Stimulated activated CD8-positive, alpha-beta memory T cell treated with anti-CD3 and anti-CD28 coated beads, Interleukin-4, amount 100 ng/mL, for 1 hour (primary cell): ENCODE measurements at places on chromosomes 3 and 15.

DNA sequence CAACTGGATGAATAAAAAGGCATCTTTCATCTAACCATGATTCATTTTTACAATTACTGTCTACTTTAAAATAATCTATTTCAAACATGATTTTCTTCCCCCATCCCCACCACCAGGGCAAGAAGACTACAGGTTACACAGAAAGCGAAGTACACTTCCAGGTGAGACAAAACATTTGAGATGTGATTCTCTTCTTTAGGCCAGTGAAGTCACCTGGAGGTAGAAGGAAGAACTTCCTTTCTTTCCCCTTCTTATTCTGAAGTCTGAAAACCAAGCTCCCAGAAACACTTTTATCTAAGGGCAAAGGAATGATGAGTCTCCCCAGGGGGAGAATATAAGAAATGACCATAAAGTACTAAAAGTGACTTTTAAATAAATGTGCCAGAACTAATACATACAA lies 36.7 kb downstream of the SHQ1 start:
- no peak for DNase-seq

- DNase-seq, result peak; percentile 80
Observed at GRCh38 chr15:41660235-41661077, at the start of gene MGA. MGA (plus strand) TSS chr15:41660405.

DNA sequence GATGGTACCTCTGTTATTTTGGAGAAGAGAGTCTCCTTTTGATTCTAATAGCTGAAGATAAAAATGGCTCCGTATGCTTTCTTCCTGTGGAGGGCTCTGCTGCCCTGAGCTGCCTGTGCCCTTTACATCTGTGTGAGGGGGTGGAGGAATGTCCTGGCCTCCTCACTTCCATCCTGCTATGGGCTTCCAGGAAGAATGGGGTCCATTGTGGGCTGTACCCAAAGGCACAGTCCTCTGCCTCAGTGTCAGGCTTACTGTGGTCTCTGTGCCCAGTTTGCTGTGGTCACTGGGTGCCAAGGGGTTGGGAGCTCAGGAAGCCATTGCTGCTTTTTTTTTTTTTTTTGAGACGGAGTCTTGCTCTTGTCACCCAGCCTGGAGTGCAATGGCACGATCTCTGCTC lies 14.4 kb downstream of the DAG1 start:
- DNase-seq, result no peak

- DNase-seq, result no peak
Observed at GRCh38 chr15:99409097-99409473, 156.7 kb upstream of the MEF2A start.

DNA sequence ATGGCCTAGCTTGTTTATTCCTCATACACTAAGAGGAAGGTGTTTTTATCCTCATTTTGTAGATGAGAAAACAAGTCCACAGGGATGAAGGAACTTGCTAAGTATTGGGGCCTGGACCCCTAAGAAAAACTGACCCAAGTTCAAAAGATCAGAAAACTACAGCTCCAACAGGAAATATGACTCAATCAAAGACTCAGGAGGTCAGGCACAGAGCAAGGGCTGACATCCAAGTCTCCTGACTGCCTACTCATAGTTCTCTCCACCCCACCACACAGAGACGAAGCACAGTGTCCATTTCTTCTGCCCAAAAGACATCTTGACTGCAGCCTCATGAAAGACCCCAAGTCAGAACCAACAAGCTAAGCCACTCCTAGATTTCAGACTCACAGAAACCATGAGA lies 26.9 kb upstream of the TPM1 start:
- DNase-seq, result no peak

- DNase-seq, result no peak
Observed at GRCh38 chr3:194001-194400, 2.6 kb upstream of the CHL1 start.
